ENCODE measurements at places on chromosomes 16 and 17. TPM values are rescaled to one million over a fixed set of nuclear protein-coding genes. Genes with fewer than 3 reads are reported as not detected.

DNA sequence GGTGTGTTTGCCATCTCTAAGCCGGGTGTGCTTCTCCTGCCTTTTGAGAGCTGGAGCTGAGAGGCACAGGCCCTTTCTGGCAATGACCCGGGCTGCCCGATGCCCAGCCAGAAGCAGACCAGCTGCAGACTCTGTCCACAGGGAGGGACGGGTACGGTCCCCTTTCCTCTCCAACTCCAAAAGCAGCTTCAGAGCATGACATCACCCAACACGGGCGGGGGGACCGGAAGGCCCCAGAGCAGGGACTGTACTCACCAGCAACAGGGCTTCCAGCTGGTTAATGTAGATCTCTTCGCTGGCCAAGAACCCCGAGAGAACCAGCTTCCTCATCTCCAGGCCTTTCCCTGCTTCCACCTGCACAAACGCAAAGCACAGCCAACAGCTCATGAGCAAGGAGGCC is 79.4 kb downstream of the ABR start:
- no peak for DNase-seq

- DNase-seq, result no peak
Observed at GRCh38 chr16:76970745-76971099, 220.3 kb upstream of the MON1B start.

GRCh38 chr16:82636485-82636884 is 9.7 kb downstream of the CDH13 start:
- no peak for DNase-seq

DNA sequence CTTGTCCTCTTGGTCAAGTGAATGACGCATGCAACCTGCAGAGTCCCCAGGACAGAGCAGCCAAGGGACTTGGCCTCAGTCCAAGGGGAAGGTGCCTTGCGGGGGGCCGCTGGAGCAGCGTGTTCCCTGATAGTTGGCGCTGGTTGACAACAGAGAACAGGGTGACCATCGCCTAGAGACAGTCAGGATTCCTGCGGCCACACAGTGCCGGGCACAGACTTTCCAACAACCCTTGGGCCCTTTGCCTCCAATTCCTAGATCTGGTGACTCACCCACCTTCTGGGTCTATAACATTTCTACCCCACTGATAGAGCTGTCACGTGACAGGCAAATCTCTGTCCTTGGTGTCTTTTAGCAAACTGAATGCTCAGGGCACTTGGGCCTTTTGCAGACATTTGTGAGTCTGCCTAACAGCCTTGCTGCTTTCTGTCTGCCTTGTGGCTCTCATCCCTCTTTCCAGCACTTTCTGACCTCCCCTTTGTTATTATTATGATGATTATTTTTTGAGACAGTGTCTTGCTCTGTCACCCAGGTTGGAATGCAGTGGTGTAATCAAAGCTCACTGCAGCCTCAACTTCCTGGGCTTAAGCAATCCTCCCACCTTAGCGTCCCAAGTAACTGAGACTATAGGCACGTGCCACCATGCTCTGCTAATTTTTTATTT is 11.9 kb upstream of the TEDC2 start:
- DNase-seq, result no peak

- no peak for DNase-seq
Observed at GRCh38 chr16:84774810-84775209, 45.0 kb upstream of the CRISPLD2 start.

DNA sequence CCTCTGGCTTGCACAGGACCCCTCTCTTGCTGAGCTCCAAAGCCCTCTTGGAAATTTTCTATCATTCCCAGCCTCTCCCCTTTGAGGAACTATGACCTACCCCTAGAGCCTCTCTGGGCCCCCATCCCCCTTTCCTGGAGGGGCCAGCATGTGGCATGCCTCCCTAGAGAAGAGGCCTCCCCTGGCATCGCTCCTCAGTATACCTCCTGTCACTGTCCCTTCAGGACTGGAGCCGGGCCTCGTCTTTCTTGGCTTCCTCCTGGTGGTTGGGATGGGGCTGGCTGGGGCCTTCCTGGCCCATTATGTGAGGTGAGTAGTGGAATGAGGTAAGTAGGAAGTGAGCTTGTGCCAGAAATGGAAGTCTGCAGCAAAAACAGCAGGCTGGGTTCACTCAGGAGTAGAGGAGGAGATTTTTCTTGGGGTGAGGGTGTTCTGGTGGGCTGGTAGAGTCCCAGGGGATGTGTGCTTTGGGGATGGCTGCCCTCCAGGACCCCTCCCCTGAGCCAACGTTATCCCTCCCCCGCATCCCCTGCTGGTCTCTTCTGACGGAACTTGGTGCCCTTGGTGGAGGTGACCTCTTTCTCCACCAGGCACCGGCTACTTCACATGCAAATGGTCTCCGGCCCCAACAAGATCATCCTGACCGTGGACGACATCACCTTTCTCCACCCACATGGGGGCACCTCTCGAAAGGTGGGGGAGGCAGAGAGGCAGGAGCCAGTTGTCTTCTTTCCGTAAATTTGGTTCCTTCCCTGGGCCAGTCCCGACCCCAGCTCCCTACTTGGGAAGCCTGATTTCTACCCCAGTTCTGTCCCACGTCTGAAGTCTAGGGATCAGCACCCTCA is 4.6 kb downstream of the GUCY2D start:
- no peak for DNase-seq

Gene GLP2R
- 3.9 TPM for total RNA-seq

Gene CDK3
- total RNA-seq, result not detected

Gene PDE6G
- not detected for total RNA-seq

Gene NSMCE1
- total RNA-seq, result 45.5 TPM
